EH (cell line): ENCODE measurements at places on chromosomes 12 and 14.

GRCh38 chr12:69239922-69240630 lies 707 bp downstream of the CPSF6 start:
- peak; percentile 56 for DNase-seq

GRCh38 chr12:81627336-81628189 lies 131.6 kb downstream of the PPFIA2 start:
- DNase-seq: peak; percentile 27

DNA sequence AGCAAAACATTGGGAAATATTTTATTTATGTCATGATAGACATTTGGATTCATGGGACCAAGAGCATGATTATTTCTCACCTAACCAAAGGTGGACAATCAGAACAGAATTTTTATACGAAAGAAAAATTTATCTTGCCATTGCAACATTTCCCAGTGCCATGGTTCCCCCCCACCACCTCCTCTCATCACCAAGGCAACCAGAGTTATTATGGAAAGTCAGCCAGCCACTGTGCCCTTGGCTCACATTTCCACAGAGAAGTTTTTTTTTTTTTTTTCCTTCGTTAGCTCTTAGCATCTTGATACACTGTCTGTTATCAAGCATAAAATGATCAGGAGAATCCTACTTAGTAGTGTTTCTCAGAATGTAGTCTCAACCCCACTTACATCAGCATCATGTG lies 176.4 kb upstream of the TMTC1 start:
- no peak for DNase-seq

DNA sequence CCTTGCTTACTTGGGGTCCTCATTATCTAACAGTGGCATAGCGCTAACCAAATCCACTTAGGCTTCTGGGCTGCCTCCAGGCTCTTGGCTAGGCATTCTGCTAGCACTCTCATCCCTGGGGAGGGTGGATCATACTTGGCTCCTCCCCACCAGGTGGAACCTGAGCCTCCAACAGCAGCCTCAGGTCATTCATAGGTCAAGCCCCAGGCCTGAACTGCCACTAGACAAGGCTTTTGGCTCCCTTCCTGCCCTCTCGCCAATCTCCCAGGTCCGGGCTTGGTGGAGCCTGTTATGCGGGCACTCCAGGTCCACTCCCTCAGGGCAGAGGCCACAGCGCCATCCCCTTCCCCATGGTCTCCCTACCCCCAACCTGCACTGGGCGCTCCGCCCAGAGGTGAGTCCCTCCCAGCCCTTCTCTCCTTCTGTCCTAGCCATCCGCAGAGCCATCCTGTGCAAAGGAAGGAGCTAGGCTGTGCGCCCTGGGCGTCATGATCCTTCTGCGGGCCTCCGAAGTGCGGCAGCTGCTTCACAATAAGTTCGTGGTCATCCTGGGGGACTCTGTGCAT lies 154.9 kb upstream of the AMIGO2 start:
- DNase-seq: no peak

DNA sequence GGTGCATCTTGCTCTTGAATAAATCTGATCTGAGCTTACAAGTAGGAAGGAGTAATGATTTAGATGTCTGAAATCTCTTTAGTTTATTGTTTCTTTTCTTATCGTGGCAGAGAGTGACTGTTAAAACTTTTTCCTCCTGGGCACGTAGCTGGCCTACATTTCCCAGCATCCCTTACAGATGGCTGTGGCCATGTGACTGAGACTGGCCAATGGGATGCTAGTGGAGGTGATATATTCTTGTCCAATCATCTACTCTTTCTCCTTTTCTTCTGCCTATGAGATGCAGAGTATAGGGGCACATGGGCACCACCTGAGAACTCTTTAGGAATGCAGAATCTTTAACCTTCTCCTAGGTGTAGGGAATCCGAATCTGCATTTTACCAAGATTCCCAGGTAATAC lies 237.3 kb downstream of the RGS6 start:
- peak; percentile 14 for DNase-seq

DNA sequence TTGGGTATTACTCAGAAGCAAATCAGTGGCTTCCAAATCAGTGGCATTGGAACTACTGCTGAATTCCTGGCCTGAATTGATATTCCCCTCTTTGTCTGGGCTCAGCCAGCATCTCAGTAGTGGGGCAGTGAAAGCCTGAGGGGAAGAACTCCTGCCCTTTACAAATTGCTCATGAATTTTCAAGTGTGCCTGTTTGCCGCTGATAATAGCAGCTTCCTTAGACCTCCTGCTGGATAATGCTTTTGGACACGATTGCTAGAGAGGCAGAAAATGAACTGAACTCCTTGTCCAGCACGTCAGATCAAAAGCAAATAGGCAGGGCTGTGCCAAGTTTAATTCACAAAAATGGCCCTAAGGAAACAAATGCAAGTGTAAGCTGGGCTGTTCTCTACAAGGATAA lies 91.3 kb upstream of the GZMB start:
- DNase-seq: no peak

DNA sequence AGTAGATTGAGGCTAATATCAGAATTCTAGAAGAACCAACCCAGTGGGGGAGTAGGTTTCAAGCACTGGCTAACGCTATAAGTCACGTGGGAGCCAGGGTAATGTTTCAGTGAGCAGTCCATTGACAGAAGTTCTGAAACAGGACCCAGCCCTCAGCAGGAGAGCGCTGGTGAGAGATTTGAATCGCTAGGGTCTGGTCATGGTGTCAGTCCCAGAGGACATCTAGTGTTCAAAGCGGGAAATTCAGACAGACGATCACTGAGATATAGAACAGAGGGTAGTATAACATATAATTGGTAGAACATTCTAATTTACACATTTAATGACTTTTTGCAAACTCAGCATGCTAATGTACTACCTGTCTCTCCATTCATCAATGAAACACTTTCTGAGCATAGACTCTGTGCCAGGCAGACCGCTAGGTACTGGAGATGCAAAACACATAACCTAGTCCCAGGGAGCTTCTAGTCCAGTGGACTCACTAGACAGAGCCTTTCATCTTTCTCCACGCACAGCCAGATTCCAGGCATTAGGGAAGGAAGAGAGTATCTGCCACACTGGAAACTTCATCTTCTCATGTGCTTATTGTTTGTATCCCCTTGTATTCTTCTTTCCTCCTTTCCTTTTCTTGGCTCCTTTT lies 35.4 kb upstream of the RNASE3 start:
- DNase-seq: peak; percentile 66

DNA sequence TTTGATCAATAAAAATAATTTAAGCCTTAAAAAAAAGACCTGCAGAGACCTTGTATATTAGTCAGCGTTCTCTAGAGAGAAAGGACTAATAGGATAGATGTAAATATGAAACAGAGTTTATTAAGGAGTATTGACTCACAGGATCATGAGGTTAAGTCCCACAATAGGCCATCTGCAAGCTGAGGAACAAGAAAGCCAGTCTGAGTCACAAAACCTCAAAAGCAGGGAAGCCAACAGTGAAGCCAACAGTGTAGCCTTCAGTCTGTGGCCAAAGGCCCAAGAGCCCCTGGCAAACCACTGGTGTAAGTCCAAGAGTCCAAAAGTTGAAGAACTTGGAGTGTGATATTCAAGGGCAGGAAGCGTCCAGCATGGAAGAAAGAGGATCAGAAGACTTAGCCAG lies 66.3 kb downstream of the TBX5 start:
- peak; percentile 92 for DNase-seq
